ENCODE measurements at places on chromosomes 3 and 15.
A peak's percentile ranks its signal among the peaks of the same experiment; 100 is the strongest.

DNA sequence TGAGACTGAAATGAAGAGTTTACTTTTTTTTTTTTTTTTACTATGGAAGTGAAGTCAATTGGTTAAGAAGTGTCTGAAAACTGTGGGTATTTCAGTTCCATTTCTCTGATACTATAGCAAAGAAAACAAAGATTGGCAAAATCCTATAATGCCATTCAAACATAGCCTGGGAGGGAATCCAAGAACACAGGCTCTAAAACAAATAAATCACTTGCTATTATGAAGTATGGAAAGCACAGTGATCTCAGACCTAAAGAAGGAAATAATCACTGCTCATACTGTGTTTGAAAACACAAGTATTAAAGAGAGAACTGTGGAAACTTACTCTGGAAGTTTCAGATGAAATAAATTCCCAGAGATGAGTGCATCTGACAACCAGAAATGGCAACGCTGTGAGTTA, 12.0 kb downstream of the SAMMSON start:
- no peak for DNase-seq

GRCh38 chr3:169901453-169901852, 9.9 kb upstream of the SAMD7 start:
- DNase-seq, result no peak

DNA sequence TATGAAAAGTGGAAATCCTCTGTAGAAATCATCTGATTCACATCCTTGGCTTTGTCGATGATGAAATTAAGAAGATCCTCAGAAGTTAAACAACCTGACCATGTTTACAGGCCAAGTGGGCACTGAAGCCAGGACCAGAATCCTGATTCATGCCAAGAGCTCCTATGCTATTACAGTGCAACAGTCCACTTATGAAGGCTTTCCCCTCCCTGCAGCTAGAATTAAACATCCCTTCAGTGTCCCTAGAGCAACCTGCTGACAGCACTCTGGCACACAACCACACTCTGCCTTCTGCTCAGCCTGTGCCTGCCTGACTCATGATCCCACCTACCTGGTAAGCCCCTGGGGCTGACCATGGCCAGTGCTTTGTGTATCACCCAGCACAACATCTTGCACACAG, 33.8 kb downstream of the TXNRD3 start:
- DNase-seq, result no peak

DNA sequence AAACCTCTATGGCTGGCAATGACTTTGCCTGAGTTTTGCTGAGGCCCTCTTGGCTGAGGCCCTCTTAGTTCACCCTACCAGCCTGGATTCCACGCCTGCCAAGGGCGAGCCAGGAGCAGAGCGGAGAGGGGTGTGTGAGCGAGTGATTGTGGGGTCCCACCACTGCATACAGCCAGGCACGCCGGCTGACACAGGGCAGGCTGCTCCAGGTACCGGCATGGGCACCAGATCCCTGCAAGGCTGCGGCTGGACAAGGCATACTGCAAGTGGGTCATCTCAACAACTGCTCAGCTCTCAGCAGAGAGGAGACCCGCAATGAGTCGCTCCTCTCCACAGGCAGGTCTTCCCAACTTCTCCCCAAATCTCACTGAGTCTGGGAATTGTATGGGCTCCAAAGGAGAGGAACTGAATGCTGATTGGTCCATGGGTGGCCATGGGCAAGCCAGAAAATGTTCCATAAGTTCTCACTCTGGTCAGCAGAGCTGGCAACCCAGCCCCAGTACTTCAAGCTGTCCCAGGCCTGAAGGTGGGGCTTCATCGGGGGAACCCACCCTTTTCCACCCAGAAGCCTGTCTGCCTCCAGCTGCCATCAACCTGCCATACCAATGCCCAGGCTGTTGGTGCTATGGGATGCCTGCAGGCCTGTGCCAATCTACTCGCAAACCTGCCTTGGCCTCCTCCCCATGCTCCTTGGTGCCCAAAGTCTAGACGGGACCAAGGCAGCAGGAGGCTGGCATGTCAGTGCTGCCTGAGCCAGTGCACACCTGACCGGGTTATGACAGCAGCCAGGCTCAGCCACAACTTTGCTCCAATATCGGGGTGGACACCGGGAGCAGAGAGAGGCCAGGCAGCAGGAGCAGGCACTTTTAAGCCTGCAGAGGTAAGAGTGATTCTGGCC, 1273.6 kb upstream of the GBE1 start:
- DNase-seq, result no peak

DNA sequence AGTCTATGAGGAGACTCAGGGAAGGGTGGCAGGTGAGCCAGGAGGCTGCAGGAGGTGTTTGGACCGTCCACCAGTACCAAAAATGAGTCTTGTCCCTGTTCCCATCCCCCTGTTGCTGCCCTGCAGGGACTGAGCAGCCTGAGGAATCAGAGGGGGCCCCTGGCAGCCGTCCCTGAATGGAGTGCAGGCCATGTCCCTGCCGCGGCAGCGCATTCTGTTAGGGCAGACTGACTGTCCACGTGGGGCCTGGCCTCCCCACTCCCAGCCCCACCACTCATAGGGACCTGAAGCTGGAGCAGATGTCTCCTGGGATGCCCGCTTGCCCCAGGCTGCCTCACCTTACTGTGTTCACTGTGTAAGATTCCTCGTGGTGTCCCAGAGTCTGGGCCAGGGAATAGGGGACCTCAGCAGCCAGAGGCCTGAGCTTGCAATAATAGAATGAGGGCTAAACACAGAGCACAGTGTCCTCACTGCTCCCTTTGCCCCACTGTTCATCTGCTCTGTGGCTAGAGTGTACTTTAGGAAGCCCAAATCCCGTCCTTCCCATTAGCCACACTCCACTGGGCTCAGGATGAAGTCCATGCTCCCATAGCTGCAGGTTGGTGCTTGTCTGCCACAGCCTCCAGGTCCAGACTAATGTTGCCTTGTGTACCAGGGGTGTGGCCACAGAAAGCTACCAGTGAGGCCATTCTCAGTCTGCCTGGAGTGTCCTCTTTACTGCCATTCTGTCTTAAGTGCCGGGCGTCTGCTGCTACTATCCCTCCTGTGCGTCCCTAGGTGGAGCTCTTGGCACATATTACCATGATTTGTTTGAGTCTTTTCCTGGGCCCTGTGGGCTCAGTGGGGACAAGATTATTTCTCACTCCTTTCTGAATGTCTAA, 63.2 kb downstream of the HCN4 start:
- DNase-seq, result peak; percentile 42

DNA sequence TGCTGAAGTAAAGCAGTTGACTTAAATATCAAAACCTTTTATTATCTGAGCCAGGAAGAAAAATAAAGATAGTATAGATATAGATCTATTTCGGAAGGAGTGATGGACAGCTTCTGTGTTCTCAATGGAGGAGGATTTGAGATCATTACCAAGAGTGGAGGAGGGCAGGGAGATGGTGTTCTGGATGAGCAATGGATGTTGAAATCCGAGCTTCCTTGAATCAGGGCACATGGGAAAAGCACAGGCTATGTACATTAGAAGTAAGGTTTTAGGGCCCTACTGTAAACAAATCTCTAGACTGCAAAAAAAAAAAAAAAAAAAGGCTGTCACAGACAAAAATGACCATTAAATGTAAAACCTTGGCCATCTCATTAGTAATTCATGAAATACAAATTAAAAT, 43.2 kb downstream of the GTPBP8 start:
- DNase-seq, result no peak

- DNase-seq, result no peak
Measured at GRCh38 chr3:2456788-2457187, 358.1 kb downstream of the CNTN4 start.

GRCh38 chr3:46397111-46397510, 9.8 kb downstream of the CCR5AS start:
- no peak for DNase-seq

DNA sequence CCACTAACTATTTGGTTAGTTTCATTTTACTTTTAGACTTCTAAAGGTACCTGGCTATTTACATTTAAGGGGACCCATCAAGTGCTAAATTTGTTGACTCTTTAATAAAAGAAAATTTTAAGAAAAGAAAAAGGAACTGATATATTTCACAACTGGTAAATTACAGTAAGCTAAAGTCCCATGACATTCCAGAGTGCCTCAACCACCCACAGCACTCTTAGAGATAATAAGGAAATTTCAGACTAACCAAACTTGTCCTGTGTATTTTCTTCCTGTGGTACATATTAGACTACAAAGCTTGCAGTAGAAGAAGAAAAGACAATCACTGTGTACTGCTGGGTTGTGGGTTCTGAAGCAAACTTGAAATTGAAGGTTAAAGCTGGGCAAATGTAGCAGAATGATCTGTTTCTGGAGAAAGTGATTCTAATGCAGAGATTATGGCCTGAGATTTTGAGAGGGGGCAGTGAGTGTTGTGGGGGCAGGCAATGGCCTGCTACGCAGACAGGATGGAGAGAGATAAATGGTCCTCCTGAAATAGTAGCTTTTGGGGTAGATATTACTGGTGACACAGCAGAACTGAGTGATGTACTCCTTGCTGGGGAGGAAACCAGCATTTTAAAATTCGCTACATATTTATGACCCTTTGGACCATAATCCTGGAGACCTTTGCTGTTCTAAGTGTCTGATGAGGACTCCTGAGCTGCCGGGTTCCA, 24.5 kb upstream of the MFSD1 start:
- no peak for DNase-seq

DNA sequence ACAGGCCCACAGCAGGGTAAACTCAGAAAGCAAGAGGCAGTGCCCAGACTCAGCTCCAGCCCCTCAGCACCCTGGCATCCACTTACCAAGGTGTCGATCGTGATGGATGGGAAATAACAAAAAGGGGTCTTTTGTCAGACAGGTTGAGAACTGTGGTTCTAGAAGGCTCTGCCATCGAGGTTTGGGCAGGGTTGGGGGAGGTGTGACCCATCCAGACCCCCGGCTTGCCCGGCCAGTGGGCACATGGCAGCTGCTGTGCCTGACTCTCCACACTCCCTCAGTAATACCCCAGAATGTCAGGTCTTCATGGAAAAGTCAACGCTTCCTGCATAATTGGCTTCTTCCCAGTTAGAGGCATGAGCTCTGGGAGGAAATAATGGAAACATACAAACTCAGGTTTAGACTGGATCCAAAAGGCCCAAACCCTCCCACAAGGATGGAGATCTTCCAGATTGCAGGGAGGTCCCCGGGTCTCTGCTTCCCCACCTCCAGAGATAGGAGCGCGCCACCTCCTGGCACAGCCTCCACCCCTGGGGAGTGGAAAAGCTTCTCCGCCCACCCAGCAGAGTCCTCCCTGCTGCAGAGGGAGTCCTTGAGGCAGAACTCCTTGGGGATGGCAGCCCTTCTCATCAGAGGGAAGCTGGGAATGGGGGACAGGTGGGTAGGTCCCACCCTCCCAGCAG, 149.8 kb upstream of the IQSEC1 start:
- no peak for DNase-seq

- DNase-seq, result no peak
Measured at GRCh38 chr3:9088441-9089353, 125.4 kb upstream of the RAD18 start.

GRCh38 chr3:119376758-119377157, 82.6 kb downstream of the ARHGAP31 start:
- no peak for DNase-seq

DNA sequence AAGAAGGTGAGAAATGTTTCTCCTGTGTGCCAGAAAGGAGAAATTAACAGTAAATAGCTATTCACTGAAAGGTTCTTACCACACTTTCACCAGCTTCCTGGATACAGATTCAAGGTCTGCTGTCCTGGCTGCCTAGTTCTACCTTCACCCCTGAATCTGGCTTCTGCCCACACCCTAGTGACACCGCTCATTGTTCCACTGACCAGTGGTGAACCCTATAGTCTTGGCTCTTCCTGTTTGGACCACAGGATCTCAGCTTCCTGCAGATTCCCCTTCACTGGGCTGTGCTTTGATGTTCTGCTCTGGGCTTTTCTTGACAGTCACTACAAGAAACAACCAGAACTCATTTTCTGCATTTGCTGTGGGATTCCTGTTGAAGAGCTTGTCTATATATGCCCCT, 250.0 kb downstream of the XXYLT1 start:
- no peak for DNase-seq

- no peak for DNase-seq
Measured at GRCh38 chr3:158379517-158379916, 191.5 kb upstream of the MLF1 start.

DNA sequence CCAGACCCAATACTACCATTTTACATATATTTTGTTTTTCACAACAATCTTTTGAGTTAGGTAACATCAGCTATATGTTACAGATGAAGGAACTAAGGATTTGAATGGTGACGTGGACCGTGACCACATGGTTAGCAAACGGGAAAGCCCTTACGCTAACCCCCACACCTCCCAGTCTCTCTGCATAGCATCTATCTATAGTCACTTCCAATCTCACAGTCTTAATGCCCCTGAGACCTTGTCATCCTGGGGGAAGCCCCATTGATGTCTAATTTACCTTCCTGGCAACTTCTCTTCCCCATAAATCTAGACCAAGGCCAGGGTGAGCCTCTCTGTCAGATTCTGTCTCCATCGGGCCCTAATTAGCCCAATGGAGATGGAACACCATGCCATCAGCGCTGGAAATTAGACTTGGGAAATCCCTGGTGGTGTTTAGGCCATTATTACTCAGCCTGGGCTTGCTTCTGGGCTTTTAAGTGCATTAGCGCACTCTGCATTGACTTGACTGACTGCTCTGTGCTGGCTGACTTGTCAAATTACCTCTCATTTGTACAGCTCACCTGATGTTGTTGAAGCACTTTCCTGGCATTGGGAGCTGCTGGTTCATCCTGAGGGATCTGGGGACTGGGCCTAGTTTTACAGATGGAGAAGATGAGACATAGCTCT, 34.0 kb upstream of the SH3GL3 start:
- DNase-seq, result no peak

DNA sequence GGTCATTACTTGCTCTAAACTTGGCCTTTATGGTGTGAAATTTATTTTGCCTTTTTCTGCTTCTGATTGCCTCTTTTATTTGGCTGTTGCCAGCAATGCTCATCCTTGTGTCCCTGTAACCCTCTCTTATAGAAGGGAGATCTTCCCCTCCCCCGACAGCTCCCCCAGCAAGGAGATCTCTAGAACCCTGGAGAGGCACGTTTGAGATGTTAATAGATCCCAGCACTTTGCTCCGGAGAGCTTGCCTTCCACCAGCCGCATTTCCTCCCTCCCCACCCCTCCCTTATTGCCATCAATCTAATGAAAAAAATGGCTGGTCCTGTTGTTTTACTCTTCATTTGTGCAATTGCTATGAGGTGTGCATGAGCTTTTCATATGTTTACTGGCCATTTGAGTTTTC, 18.2 kb downstream of the TRIM71 start:
- no peak for DNase-seq

DNA sequence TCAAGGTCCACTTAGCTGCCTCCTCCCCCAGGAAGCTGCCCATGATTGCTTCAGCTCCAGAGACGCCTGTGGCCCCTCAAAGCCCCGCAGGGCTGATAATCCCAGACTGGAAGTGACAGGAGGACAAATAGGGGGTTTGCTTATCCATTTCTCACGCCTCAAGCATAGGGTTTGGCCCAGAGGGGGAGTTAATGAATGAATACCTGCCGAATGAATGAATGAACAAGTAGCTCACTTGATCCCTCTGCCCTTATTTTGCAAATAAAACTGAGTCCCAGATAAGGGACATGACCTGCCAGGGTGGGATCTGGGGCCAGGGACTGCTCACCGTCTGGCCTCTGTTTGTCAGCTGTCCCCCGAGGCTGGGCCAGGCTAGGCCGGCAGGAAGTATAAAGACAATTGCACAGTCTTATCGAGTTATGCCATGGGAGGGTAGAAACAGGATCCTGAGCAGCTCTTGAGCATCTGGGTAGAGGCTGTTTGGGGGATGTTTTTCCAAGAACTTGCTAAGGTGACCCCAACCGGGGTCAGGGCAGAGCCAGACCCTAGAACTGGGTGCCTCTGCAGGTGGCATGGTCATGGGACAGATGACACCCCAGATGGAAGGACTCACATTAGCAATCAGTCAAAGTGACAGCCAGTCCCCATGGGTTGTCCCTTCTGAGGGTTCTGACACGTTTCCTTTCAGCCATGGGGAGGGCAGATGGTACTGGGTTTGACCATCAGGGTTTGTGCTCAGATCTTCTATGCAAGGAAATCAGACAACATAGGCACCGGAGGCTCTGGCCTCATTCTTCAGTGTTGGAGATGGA, 45.0 kb downstream of the IQSEC1 start:
- DNase-seq, result no peak
